ENCODE measurements at places on chromosomes 3 and 15.

DNA sequence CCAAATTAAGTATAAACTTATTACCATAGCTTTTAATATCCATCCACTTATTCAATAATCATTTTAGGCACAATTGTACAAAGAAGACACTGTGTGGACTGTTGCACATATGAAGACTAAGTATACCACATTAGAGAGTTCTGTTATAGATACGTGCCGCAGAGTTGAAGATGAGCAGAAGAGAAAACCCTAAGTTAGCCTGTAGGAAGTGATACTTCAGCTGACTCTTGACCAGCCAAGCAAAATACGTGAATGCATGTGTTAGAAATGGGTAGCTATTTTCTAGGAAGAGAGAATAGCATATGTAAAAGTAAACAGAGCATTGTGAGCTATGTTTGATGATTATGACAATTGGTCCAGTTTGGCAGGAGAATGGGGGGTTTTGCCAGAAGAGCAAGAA, 272.0 kb upstream of the ATP11B start:
- DNase-seq: no peak

GRCh38 chr3:72571052-72571451, 277.2 kb downstream of the SHQ1 start:
- DNase-seq: no peak

DNA sequence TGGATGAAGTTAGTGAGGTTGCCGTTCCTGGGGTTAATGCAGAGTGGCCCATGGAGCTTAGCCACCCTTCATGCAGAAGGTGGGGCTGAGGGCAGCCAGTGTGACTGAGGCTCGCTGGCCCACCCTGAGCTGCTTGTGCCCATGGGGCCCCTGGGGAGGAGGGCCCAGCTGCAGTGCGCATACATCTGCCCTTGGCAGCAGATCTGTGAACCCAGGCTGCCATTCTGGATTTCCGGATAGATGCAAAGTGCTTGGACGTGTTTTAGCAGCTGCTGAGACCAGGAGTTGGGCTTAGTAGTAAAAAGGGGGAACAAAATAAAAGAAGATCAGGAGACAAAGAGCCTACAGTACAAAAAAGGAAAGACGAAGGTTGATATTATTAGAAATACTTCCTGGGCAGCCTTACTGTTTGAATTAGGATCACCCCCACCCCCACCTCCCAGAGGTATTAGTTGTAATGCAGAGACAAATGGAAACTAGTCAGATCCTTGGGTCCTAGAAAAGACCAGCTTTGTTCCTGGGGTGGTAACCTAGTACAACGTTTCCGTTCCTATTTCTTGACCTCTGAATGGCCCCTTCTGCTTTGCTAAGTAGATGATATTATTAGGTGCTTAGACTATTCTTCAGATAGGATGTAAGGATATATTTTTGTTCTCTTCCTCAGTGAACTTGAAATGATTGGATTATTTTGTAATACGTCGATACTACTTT, 70.2 kb downstream of the IGF1R start:
- peak; percentile 43 for DNase-seq

DNA sequence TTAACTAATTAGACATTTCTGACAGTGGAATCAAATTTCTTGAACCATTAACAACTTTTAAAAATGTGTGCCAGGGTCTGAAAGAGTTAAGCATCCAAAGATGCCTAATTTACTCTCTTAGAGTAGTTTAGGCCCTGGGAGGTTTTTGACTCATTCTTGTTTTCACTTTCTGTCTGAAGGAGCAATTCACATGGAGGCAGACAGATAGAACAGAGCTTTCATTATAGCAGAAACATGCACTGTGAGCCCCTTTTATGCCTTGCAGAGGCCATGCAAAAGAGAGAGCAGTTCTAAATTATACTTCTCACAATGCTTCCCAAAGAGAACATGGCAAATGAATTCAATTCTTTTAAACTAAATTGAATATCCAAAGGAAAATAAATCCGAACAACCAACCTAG, 554.8 kb downstream of the MFSD1 start:
- DNase-seq: no peak

DNA sequence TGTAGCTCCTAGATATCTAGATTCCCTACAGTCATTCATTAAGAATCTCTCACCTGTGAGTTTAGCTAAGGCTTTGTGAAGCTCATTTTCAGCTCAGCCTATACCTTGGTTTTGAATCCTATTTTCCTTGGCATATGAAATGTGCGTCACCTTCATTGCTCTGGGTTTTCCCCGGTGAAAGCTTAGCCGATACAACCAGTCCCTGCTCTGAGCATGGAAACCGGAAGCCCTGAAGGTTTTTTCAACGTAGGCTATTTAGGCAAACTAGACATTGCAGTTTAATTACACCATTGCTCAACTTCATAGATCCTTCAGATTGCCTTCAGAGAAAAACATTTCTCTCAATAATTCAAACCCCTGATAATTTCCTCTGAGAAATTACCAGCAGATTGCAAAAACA, 206.8 kb upstream of the TPRG1 start:
- no peak for DNase-seq

DNA sequence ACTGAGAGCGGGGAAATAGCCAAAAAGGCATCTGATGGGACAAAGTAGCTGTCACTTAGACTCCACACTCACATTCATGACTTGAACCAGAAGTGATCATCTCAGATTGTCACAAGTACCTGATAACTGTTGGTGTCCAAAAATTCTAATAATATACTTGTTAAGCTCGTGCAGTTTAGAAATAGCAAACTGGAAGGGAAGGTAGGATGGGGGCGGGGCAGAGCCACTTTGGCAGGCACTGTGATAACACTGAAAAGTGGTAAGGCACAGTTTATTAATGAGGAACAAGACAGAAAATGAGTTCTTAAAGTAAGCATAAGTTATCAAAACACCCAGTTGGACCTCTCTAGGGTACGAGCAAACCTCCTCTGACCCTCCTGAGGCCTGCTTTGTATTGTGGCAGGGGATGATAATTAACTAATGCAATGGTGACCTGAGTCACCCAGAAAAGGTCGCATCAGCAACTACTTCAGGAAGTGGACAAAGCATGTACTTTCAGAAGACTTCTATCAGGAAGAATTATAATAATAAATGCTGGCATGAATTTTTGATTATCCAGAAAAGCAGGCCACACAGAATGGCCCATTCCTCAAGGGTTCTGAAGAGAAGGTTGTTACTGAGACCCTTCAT, 54.4 kb downstream of the ADCY5 start:
- DNase-seq: no peak

GRCh38 chr3:14562121-14562890, 22.2 kb upstream of the GRIP2 start:
- no peak for DNase-seq
